Stimulated activated CD4-positive, alpha-beta T cell treated with anti-CD3 and anti-CD28 coated beads, Interleukin-12 subunit alpha, Interleukin-12 subunit beta, amount 100 ng/mL, for 48 hours (primary cell): ENCODE measurements at places on chromosomes 1 and 21.

GRCh38 chr21:38223893-38224540 lies 32.8 kb upstream of the KCNJ15 start:
- DNase-seq: no peak

- DNase-seq: no peak
Measured at GRCh38 chr1:169509354-169509753, 23.6 kb upstream of the SLC19A2 start.

DNA sequence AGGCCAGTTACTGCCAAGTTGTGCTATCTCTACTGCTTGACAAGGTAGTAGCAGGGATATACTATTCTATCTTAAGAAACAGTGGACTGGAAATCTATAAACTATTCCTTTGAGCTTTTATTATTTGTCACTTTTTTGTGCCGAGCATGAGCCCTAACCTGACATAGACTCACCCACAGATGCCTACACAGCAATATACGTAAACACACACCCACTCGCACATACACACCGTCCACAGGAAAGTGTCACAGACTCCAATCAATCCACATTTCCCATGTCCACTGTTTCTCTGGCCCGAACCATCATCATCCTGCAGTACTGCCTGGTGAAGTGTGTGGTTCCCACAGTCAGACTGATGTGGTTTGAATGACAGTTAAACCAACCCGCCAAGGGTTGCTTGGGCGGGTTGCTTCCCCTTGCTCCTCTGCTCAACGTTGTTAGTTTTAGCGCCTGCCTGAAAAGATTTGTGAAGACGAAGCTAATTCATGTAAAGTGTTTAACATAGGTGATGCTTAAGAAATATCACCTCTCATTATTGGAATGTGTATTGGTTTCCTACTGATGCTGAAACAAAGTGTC lies 47.2 kb downstream of the ADAMTS1 start:
- no peak for DNase-seq

GRCh38 chr21:31772674-31773555 lies 41.0 kb upstream of the SCAF4 start:
- no peak for DNase-seq

DNA sequence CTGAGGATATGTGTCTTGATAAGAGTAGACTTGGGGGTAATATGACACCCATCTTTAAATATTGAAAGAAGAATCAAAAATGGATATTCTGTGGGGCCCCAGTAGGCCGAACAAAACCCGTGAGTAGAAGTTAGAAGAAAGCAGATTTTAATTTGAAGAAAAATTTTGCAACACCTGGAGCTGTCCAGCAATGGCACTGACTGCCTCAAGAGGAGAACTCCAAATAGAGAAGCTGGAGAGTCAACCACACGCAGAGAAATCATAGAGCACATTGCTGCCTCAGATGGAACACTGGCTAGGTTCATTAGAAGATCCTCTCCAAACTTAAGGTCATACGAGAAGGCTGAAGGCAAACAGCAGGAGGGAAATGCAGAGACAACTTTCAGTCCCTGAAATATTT lies 6.8 kb downstream of the NHLH1 start:
- DNase-seq: no peak

- DNase-seq: no peak
Measured at GRCh38 chr1:26237230-26237966, 3.4 kb downstream of the CEP85 start.

GRCh38 chr1:182054698-182055326 lies 6.7 kb downstream of the ZNF648 start:
- DNase-seq: peak; percentile 48

DNA sequence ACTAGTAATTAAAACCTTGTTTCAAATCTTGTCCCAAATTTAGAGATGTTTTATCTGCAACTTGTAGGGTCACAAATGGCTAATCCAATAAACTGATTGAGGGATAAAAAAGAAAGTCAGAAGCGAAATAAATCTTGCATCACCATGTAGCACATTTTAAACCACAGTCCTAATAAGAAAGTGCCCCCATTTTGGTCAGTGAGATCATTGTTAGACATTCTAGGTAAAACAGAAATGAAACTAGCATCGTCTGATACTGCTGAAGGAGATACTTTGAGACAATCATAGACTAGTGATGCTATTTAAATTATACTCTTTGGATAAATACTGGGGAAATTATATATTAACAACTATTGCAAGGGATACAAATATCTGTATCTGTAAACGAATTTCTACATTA lies 247.9 kb downstream of the AMY1C start:
- no peak for DNase-seq

GRCh38 chr1:160794376-160794775 lies 1.6 kb upstream of the LY9 start:
- no peak for DNase-seq

GRCh38 chr1:110676970-110677369 lies 2.2 kb upstream of the KCNA3 start:
- no peak for DNase-seq

DNA sequence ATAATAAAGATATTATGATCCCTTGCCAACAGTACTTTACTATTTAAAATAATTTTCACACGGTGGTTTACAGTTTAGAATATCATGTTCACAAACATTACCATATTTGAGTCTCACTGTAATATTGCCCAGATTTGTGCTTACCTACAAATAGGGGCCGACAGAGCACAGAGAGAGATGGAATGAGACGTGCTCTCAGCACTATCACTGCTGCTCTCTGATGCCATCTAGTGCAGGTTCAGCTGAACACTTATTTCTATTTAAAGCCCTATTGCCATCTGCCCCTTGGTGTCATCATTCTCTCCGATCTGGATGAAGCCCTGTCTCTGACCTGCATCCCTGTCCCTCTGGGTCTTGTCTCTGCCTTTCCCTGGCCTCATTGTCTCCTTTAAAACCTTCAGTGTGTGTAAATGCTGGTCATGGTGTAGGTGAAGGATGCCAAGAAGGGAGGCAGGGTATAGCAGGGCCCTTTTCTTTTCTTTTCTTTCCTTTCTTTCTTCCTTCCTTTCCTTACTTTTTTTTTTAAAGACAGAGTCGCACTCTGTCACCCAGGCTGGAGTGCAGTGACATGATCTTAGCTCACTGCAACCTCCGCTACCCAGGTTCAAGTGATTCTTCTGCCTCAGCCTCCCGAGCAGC lies 6.9 kb upstream of the GPATCH4 start:
- peak; percentile 66 for DNase-seq

GRCh38 chr1:30844631-30845030 lies 63.9 kb downstream of the SDC3 start:
- DNase-seq: no peak

DNA sequence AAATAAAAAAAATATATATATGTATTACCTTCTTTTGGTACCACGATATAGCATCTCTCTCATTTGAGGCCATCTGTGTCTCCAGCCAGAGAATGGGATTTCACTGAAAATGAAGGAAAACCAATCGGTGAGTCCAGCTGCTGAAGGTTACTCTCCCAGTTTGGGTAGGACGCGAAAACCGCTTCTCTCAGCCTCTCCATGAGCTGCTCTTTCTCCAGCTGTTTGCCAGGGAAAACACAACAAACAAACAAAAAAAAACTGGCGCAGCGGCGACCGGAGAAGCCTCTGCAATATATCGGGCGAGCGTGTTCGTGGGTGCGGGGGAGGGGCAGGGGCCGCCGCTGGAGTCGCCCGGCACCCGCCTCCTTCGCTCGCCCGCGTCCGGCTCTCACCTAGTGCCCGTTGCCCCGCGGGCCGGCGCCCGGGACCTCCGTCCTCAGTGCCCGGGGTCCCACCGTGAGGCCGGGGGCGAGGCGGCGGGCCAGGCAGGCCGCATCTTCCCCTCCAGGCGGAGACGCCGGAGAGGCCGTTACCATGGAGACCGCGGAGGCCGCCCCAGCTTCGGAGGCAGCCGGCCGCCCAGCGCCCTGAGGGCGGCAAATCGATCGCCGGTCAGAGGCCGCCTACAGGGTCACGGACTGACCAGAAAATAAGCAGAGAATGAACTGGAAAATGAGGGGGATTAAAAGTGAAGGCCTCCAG lies 504 bp downstream of the PHTF1 start:
- DNase-seq: peak; percentile 30

GRCh38 chr1:33015216-33015615 lies 21.5 kb downstream of the AK2 start:
- DNase-seq: no peak

DNA sequence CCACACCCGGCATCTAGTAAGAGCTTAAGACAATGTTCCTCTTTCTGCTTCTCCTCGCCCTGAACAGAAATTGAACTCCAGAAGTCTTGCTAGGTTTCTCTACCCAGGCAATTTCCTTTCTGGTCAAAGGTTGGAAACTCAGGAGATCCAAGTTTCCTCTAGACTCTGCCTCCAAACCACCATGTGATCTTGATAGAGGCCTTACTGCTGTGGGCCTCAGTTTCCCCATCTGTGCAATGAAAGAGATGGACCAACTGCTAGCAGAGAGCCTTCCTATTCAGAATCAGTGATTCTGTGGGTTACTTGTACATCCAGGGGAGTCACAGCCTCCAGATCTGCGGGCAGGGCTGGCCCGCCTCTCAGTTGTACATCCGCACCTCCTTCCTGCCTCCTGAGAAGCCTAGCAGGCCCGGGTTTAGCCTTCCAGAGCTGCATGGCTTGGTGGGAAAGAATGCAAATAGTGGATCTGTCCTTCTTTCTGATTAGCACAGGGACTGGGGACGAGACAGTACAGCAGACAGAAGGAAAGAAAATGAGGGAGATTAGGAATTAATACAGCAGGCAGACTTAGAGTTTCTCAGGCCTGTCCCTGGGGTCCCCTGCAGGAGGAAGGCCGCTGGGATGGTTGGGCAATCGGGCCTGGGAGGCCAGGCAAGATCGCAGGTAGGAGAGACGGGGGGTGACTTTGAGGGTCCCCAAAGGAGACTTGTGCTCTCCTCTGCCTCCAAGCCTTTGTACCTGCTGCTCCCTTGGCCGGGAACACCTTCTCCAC lies 83.9 kb downstream of the PAX7 start:
- no peak for DNase-seq

GRCh38 chr1:93614986-93615581 lies 66.6 kb downstream of the BCAR3 start:
- DNase-seq: peak; percentile 48

- DNase-seq: no peak
Measured at GRCh38 chr1:150813028-150813707, 5.1 kb upstream of the CTSK start.

DNA sequence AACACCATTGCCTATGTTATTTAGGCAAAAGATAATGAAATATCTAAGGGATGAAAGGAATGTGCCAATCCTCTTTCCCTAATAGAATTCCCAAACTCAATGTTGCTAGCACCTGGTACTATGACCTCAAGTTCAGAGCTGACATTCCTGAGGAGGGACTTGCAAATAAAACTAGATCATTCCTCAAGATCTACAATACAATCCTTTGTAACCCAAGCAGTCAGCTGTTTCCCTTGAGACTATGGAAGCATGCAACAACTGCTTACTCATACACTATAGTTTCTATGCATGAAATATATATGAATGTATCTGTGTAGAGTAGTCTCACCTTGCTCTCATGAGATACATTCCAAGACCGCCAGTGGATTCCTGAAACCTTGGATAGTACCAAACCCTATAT lies 65.0 kb downstream of the ABL2 start:
- no peak for DNase-seq

GRCh38 chr1:69919129-69919921 lies 286.1 kb downstream of the LRRC40 start:
- DNase-seq: no peak

DNA sequence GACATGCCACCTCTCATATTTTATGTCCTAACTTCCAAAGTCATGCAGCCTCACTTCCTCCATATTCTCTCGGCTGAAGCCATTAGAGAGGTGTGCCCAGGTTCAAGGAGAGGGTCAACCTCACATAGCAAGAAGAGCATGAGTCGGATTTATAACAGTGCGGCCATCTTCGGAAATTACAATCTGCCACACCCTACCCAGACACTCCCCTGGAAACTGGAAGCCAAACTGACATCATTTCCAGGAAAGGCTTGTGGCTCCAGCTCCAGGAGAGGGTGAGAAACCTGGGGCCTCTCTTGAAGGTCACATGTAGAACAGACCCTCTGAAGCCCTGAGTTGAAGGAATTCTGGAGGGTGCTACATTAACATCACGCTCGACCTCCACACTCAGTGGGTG lies 73.5 kb downstream of the RRAGC start:
- no peak for DNase-seq

GRCh38 chr1:49351768-49352167 lies 575.1 kb upstream of the BEND5 start:
- DNase-seq: no peak

GRCh38 chr1:28208818-28209441 lies 23.9 kb downstream of the DNAJC8 start:
- peak; percentile 47 for DNase-seq

- DNase-seq: no peak
Measured at GRCh38 chr1:42231253-42231652, 66.7 kb upstream of the GUCA2A start.

- DNase-seq: no peak
Measured at GRCh38 chr1:236870721-236871120, 75.6 kb downstream of the MTR start.

- no peak for DNase-seq
Measured at GRCh38 chr1:112558634-112559033, 49.9 kb downstream of the WNT2B start.

DNA sequence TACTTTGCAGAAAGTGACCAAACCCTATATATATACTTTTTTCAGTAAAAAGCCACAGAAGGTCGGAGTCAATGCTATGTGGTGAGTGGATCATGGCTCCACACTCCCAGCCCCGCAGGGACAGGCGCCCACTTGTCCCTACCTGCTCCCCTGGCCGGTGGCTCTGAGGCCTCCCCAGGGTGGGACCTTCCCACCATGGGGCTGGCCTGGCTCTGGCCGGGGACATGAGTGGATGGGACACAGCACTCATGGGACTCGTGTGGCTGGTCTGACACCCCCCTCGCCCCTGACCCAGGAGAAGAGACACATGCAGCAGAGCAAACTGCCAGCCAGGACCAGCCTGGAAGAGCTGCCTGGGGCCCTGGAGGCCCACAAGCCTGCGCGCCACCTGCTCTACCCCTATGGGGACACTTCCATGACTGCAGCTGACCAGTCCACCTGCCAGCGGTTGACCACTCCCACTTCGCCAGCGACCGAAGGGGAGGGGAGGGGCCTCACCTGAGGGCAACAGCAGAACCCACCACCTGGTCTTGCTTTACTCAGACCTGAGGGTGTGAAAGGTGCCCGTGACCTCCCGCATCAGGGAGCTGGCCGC lies 2.2 kb downstream of the SPATC1L start:
- DNase-seq: no peak

- DNase-seq: no peak
Measured at GRCh38 chr1:89129911-89130310, 4.0 kb upstream of the GBP2 start.

DNA sequence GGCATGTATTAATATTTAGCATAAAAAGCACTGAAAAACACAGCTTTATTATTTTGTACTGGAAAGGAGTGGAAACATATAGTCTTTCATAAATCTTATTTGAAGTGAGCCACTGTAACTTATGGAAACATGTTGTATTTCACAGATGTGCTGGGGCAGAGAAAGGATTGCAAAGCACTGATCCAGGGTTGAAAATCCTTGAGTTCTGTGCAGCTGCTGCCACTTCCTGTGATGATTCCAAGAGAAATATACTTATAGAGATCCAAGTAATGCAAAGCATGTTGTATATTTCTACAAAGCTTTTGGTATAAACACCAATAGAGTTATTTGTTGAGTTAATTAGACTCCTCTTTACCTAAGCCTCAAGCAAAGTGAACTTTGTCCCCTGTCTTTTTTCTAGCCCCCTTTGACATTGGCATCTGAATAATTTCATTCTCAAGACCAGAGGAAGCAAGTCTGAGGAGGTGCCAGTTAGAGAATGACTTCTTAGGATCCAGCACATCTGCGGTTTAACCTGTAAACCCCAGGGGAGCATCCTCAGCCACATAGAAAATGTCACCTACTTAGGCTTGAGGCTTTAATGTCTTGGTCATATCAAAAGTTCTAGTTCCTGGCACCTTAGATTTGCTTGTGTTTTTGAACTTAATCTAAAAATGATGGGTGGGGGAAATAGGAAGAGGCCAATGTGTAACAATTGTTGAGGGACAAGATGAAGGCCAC lies 173.3 kb downstream of the FASLG start:
- DNase-seq: no peak
